Kidney glomerular epithelial cell (primary cell): ENCODE measurements at places on chromosomes 12 and 14.

DNA sequence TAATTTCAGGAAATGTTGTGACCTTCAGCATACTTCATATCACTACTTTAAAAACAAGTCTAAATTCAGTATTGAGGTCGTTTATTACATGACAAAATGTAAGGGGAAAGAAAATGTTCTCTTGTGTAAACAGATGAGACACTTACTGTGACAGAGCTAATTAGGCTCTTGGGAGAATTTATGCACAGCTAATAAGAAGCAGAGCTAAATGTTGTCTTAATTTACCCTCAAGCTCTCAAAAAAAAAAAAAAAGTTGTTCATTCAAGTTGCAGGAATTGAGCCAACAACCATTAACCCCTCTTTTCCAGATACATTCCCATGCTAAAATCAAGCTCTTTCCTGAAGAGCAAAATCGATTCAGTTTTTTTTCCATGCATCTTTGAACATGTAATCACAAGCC is 1419.4 kb downstream of the FSCB start:
- DNase-seq, result no peak

GRCh38 chr12:59858508-59859170 is 262.8 kb downstream of the SLC16A7 start:
- no peak for DNase-seq

- DNase-seq, result peak; percentile 11
Measured at GRCh38 chr12:18345021-18345735, 83.9 kb downstream of the PIK3C2G start.

DNA sequence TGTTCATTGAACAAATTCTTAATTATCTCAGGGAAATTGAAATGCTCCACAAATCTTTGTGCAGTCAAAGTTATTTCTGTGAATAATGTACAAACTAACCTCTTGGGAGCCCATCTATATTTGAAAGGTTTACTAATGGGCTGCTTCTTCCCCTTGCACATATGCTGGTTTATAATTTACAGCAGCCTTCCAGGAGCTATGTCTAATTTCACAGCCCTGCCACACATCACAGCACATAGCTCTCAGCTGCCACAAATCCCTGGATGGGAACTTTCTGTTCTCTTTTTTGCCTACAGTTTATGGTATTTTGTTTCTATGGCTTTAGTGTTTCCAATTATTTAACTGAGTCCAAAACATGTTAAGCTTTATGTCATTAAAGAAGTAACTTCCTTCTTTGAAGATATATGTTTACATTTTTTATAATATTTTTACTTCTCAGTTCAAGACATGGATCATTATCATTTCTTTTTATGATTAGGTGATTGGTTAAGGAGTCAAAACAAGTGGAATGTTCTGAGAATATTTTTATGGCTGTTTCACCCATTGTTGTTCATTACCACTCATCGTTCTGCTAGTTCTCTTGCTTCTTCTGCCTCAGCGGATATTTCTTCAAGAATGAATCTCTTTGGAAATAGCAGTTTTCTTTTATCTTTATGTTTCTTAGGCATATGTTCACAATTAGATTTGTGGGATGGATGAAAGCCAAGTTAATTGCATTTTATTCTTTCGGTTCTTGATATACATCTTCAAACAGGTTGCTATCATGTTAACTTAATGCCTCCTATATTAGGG is 475.6 kb upstream of the MIS18BP1 start:
- DNase-seq, result peak; percentile 55

DNA sequence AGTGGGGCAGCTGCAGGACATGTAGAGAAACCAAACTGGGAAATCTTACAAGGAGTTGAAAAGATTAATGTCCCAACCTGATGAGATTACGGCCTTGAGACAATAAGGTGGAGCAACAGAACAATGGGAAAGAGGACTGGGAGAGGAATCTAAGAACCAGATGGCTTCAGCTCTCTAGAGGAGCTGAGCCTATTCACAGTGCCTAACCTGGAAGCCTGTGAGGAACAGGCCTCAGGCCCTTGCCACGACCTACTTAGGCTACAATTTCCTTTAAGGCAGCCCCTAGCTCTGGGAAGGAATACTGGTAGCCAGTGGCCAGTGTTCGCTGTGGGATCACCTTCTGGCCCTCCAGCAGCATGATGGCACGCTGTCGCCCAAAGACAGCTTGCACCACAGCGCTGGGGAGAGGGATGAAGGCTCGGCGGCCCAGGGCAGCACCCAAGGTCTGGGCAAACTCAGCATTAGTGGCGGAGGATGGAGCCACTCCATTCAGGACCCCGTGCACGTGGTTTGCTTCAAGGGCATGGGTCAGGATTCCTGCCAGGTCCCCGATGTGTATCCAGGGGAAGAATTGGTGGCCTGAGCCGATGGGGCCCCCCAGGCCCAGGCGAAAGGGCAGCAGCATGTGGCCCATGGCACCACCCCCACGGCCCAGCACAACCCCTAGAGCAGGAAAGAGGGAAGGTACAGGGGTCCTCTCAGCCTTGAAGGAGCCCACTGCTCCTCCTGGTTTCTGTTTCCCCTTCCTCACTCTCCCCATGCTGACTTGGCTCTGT is 2.6 kb downstream of the SDR39U1 start:
- DNase-seq, result no peak

DNA sequence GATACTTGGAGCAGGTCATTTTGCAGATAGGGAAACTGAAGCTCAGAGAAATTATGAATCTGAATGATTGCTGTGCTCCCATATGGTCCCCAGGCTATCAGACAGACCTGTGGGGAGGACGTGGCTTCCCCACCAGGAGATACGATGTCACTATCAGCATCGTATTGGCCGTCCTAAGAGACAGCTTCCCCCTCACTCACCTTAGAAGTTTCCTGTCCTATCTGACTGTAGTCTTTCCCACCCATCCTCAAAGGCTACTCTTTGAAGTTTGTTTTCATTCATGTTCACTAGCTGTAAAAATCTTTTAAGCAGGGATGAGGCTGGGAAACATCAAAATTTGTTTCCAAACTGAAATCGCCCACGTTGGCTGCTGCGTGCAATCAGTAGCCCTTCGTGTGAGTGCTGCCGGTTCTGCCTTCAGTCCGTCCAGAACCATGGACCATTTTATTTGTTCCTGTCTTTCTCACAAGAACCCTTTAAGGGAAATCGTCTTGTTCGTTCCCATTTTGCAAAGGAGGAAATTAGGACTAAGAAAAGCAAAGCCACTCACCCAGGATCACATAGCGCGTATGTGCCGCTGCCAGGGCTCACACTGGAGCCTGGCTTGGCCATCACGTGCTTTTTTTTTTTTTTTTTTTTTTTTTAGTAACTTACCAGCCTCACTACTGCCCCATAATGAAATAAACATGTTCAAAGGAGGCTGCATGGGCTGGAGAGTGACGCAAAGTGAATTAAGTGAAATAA is 1.0 kb upstream of the KDM2B start:
- no peak for DNase-seq

DNA sequence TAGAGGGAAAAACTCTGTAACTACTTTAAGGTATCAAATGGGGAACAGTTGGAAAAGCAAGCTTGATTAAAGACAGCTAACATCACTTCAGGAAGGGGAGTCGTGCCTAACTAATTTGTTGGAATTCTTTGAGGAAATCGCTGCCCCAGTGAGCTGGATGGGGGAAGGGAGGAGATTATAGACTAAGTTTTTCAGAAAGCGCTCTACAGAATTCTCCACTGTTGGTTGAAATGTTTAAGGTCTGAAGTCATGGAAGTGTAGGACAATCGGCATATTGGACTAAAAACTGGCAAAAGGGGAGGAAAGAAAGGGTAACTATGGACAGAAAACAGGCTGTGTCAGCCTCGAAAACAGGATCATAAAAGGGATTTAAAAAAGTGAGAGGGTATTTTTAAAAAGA is 229.9 kb upstream of the HMGA2 start:
- DNase-seq, result no peak

DNA sequence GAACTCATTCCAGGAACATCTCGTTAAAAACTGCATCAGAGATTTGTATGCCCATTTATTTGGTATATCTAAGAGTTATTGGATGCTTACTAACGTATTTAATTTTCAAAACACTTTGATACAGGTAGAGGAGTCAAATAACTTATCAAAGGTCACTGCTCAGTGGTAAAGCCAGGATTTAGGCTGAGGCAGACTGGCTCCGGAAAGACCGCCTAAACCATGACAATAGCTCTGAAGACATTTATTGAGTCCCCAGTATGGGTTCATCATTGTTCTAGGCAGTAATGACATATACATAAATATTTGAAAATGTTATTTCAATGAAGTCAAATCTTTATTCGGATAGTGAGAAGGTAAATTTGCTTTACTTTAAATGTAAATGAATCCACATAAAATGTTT is 30.3 kb downstream of the WBP11 start:
- no peak for DNase-seq

DNA sequence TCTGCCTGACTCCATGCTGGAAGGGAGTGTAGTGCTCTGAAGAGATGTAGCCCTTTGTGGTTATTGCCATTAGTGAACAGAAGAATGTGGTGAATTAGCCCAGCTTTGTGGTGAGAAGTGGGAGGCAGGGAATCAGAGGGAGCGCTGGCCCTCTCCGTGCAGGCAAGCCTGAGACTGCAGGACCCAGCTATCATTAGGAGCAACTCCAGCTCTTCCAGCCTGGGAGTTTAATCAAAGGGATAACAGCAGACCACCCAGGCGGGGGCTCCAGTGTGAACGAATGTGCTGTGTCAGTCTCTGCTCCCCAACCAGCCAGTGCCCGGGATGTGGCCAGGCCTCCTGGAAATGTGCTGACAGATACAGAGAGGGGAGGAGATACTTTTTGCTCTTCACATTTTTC is 142.7 kb downstream of the TTLL5 start:
- DNase-seq, result peak; percentile 32

DNA sequence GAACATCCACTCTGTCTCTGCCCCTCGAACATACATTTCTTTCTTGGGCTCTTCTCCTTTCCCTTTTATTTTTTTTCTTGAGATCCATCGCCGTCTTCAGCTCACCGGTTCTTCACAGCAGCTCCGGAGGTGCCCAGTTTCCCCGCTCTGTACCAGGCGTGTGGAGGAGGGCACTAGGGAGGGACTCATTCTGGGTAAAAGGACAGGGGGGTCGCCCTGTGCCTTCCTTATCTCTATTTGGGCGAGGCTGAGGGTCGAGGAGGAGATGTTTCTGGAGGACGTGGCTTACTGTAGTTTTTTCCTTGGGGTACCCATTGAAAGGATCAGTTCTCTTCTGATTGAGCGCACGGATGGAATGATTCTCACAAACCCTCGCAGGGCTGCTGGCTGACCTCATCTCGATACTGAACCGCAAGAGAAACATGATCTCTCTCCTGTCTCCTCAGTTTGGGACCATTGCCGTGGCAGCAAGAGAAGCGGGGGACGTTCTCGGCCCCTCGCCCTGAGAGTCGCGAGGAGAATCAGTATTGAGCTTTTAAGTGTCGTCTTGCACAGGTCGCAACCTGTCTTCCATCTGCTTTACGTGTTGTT is 386 bp downstream of the LIN52 start:
- DNase-seq, result peak; percentile 43

DNA sequence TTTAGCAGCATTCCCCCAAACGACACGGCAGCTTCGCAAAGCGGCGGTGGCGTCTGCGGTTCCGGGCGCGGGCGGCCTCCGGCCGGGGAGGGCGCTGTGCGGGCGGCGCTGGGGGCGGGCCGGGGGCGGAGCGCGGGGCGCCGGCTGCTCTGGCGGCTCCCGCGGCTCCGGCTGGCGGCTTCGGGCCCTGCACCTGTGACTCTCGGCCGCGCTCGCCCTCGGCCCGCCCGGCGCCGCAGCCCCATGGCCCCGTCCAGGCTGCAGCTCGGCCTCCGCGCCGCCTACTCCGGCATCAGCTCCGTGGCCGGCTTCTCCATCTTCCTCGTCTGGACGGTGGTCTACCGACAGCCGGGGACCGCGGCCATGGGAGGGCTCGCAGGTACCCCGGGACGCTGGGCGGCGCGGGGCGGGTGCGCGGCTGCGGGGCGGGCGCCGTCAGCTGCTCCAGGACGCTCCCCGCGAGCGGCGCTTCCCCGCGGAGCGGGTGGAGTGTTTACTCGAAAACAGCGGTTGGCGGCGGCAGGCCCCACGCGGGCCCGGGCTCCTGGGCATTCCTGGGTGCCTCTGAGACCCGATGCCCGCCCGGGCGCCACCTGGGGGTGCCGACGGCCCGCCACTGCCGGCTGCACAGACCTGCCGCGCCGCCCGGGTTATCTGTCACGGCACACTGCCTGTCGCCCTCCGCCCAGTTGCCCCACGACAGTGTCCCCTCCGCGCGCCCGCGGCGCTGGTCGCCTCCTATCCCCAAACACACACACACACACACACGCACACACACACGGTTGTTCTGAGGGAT is at the start of gene SLC48A1:
Gene SLC48A1, plus strand, starts transcription at position 177 of the 796 bp plus-strand sequence. Its CDS starts 67 bp downstream, at position 244.
- DNase-seq, result no peak

GRCh38 chr12:54053003-54053750 is 458 bp upstream of the HOXC4 start:
- DNase-seq, result no peak

- no peak for DNase-seq
Measured at GRCh38 chr12:93954166-93955112, 193.9 kb upstream of the PLXNC1 start.

GRCh38 chr12:84201976-84202375 is 710.6 kb downstream of the SLC6A15 start:
- DNase-seq, result no peak

DNA sequence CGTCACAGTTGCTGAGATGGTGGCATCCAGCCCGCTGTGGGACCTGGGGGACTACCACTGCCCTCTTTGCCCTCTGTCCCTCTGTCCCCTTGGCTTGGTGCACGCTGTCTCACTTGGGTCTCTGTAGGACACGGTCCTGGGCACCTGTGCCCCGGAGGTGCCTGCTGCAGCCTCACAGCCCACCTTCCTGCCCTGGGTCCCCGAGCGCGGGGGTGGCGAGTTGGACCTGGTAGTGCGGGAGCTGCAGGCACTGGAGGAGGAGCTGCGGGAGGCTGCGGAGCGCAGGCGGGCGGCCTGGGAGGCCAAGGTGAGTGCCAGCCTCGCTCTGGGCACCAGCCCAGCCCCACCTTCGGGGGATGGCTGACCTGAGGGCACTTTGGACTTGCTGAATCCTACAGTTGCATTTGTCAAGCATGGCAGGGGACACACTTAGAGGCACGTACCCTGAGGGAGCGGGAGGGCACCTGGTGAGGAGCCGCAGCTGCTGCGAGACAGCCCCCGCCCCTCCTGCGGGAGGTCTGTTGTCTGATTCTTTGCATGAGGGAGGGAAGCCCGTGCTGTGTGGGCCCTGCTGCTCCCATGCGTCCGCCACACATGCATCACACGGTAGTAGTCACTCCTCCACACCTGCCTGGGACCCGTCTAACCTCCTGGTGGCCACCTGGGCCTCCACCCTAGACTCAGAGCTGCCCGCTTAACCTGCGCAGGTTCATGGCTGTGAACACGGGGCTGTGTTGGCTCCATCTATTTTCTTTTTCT is 6.8 kb downstream of the TEDC1 start:
- DNase-seq, result no peak

DNA sequence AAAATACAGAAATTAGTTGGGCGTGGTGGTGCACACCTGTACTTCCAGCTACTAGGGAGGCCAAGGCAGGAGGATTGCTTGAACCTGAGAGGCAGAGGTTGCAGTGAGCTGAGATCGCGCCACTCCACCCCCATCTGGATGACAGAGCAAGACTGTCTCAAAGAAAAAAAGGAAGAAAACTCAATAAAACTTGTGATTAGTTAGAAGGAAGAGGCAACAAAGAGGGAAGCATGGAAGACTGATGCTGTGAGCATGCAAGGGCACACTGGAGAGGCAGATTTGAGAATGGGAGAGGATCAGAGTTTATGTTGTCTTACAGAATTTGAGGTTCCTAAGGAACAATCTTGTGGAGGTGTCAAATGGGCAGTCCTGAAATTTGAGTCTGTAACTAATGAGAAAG is 2.8 kb upstream of the ZC2HC1C start:
- DNase-seq, result no peak

GRCh38 chr12:130764073-130764472 is 48.0 kb upstream of the RIMBP2 start:
- no peak for DNase-seq
